ENCODE measurements at places on chromosomes 3 and 15.
A peak's percentile ranks its signal among the peaks of the same experiment; 100 is the strongest.

DNA sequence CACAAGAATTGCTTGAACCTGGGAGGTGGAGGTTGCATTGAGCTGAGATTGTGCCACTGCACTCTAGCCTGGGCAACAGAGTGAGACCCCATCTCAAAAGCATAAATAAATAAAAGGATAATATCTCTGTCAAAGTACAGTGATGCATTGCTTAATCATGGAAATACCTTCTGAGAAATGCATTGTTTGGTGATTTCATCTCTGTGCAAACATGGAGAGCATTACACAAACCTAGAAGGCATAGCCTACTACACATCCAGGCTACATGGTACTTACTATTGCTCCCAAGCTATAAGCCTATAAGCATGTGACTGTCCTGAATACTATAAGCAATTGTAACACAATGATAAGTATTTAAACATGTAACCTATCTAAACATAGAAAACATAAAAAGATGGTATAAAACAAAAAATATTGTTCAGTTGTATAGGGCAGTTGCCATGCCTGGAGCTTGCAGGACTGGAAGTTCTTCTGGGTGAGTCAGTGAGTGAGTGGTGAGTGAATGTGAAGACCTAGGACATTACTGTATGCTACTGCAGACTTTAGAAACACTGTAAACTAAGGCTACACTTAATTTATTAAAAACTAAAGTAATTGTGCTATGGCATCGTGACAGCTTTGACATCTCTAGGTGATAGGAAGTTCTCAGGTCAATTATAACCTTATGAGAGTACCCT is 93.6 kb upstream of the SNRPN start:
- DNase-seq, result no peak

DNA sequence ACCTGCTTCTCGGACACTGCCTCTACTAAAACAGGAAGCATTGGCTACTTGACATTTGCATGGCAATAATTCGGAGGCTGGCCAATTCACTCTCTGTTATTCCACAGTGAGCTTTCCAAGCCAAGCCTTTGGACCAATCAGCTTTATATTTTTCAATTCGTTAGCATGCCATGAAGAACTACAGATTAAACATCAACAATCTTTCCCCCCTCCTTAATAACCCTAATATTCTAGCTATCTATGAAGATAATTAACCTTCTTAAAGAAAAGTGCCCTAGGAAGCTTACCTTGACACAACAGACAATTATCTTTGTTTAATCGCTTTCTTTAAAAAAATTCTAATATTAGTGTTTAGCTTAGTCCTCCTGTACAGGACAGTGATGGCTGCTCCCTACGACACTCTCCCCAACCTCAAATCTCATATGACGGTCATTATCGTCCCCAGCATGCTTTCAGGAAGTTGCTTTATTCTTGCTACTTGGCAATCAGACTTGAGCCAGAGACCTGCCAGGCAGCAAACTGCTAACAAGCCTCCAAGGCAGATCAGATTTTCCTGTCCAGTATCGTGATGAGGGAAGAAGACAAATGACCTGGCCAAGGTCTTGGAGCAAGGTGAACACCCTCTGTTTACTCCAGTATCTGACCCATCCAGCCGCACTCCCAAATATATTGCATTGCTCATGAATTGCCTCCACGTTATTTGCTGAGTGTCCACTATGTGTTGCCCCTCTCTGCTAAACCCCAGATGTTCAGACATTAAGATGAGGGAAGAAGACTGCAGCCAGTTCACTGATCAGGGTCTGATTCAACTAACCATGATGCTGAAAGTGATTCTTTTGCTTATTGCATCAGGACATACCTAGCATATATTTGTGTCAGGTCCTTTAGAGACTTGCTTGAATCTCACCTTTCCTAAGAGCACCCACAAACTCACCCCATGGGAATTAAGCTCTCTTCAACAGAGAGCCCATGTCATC is 68.1 kb upstream of the LPP start:
- no peak for DNase-seq

DNA sequence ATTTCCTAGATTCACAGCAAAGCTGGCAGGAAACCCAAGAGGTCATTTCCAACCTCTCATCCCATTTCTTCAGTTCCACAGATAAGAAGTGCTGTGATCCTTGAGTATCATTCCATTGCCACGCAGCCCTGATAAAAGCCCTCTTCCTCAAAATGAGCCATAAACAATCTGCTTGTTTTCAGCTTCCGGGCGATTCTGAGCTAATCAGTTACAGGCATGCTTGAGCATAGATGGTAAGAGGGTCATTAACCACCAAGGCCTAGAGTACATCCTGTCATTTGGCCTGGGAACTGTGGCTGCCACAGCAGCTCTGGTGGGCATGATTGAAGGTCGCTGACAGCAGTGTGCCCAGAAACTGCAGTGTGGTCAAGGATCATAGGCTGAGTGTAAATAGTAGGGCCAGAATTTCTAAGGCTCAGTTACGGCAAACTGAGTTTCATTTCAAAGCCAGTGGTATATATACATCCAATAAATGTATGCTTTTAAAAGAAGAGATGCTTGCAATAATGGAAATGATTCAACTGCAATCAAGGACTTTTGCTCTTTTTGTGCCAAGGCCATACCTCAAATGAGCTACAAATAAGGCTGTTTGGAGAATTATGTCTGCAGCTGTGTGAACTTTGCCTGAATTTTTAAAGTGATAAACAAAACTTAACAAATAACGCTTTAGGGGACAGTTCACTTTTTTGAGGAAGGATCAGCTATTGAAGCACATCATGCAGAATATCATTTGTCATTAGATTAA is 47.3 kb downstream of the P3H2 start:
- DNase-seq, result no peak

DNA sequence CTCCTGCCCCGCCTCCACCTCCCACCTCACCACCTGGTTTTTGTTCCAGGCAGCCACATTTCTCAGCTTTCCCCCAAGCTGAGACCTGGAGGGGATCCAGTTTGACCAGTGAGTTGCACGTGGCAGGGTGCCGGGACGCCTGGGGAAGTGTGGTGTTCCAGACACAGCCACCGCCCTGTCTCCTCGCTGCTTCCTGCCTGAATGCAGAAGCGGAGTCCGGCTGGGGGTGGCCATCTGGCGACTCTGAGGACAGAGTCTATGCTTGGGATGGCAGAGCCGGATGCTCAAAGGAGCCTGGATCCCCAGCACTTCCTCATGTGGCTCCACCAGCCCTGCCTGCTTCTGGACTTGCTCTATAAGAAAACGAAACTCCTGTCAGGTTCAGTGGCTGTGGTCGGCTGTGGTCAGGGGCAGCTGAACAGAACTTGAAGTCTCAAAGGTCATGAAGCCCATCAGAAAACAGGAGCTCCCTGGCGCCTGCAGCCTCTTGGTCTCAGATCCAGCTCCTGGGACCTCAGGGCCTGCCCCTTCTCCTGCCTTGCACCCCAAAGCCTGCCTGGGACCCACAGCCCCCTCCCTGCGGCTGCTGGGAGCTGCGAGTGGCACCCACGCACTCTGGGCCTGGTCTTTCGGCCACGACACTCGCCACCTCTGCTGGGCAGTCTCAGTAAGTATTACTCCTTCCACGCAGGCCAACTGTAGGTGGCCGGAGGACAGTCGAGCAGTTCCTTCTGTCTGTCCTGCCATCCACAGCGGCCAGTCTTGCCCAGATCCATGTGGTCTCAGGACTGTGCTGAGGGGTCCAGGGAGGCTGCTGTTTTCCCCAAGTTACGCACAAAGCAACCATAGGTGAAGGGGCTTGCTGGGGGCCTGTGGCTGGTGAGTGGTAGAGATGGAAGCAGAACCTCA is 112.8 kb upstream of the MEF2A start:
- peak; percentile 68 for DNase-seq

DNA sequence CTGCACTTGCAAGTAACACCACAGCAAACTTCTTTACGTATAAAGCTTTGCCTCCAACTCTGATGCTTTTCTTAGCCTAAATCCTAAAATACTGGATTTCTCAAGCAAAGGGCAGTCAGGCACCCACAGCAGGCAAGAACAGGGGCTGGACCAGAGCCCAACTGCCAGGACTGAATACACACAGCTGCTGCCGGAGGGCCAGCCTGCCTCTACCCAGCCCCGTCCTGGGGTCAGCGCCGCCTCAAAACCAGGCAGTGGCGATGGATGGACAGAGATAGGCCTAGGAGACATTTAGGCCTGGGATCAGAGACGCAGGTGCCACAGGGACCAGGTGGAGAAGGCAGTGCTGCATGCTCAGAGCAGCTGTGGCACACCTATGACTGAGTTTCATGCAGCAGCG is 47.6 kb upstream of the SEC61A1 start:
- no peak for DNase-seq

DNA sequence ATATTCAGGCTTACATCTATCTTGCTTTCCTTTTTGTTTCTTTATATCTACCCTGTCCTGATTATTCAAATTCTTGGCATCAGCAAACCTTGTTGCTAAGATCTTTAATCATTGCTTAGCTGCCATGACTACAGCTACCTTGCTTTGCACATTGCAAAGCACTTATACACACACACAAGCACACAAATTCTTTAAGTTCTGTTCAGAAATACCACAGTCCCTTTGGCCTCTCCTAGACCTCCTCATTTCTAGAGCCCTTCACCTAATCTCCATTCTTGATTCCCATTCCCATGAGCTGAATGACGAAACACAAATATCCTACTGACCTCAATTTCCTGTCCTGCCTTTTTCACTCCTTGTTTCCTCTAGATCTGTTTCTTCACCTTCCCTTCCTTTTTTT is 409.6 kb downstream of the UNC13C start:
- no peak for DNase-seq

DNA sequence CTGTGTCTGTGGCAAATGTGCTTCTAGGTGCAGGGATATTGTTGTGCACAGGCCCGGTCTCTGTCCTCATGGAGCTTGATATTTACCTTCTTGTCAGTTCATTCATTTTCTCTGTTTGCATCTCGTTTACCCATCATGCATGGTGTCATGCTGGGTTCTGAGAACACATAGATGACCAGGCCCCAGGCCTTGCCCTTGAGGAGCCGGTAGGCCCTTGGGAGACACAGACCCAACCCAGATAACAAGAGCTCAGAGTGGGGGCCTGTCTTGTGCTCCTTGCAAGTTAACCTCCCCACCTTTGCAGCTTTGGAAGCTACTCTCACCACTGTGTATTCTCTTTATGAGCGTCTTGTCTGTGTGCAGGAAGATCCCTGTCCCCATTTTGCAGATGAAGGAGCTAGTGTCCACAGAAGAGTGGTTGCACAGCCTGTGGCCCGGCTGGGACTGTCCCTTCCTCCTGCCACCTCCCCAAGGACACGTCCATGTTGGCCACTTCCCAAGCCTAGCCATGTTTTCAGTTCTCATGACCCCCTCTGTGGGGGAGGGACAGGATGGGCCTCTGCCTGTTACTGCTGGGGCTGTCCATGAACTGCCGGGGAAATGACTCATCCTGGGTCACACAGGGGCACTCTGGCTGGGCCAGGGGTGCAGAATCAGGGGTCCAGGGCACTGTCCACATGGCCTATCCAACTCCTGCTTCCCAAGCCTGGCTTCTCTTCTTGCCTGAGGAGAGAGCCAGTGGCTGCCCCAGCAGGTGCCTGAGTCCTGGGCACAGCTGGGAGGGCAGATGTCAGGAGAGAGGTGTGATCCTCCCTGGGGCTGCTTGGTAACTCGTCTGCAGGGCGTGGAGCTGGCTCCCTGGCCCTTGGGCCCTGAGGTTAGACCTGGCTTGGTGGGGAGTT is 3.4 kb downstream of the SNX33 start:
- DNase-seq, result no peak

DNA sequence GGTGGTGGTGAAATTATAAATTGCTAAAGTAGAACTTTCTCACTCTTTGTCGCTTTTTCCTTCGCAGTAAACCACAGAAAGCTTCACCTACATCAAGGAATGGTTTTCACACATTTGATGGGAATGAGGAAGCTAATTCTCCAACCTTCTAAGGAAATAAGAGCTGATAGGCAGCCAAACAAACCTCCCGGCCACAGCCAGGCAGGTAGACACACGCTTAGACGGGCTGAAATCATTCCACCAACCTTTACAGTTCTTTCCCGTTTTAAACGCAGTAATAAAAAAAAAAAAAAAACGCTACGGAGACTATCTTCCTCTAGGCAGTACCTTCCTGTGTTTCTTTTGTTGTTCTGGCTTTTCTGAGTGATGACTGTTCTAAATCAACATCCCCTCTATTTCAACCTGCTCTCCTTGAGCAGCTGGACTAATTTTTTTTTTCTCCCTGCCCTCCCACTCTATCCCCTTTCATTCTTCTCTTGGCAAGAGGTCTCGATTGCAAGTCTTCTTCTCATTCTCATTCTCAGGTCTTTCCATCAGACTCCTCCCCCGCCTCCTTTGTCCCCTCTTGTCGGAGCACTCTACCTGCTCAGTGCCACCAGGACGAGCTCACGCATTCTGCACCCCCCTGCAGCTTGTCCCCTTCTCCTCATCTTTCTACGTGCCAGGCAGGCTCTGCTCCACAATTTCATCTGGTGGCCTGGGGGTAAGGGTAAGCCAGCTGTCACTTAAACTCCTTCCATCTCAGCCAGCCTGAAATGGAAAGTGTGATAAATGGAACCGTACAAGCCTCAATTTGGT is 391.1 kb upstream of the MDFIC2 start:
- DNase-seq, result no peak

GRCh38 chr3:177229791-177230190 is 32.5 kb upstream of the TBL1XR1 start:
- DNase-seq, result no peak

DNA sequence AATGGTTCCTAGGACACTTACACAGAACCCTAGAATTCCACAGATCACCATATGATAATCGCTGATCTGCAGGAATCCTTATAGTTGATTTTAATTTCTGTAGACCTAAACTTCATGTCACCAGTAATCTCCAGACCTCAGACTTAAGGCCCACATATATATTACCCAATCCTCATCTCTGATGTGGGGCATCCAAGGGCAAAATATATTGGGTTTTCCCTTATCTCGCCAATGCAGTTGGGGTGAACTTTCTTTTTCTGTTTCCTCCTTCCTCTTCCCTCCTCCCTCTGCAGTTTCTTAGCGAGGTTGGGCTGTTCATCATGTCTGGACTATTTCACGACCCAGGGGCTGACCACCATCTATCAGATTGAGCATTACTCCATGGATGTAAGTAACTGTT is 230.2 kb downstream of the P3H2 start:
- no peak for DNase-seq

GRCh38 chr3:163347944-163348343 is 1730.4 kb downstream of the SI start:
- no peak for DNase-seq

- no peak for DNase-seq
Measured at GRCh38 chr15:32732574-32733157, 14.9 kb downstream of the GREM1 start.

- no peak for DNase-seq
Measured at GRCh38 chr3:106969596-106969995, 407.6 kb upstream of the CCDC54 start.

DNA sequence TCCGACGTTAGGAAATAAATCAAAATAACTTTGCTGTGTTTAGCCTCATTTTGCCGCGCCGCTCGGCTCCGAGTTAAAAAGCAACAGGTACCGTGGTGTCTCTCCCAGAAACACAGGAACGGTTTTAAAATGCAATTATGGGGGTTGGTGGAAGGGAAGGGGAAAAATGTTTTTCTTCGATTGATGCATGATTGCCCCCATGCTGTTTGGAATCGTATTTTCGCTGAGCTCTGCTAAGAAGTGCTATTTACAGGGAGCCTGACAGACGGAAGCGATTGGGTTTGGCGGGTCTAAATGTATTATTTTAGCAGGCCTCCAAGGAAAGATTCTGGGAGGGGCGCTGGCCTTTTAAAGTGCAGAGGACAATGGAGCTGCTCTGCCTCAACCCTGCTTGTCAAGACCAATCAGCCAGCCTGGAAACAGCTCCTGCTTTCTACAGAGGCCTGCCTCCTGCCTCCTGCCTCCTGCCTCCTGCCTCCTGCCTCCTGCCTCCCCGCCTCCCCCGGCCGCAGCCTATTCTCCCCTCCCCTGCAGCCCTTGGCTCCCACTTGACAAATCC is 156.7 kb upstream of the TLE3 start:
- no peak for DNase-seq

Measured in HL-60 (cell line).